SIG-M5 (cell line): ENCODE measurements at places on chromosomes 1 and 21.
A peak's percentile ranks its signal among the peaks of the same experiment; 100 is the strongest.

- DNase-seq: no peak
Observed at GRCh38 chr1:41122851-41123518, 101.5 kb upstream of the SLFNL1 start.

GRCh38 chr1:16005597-16005996 is 1.6 kb downstream of the SRARP start:
- no peak for DNase-seq

DNA sequence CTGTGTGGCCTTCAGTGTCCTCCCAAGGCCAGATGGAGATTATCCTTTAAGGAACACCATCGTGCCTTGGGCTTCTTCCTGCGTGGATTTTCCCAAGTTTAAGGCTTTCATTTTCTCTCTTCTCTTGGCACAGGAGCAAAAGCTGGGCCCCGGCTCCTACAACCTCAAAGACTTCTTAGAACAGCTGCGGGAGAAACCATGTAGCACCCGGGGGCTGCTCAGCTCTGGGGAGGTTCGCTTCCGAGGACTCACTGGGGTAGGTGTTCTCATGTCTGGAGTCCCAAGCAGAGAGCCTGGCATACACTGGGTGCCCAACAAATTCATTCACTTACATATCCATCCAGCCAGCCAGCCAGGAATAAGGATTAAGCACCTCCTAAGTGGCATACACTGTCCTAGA is 6.6 kb upstream of the TTC22 start:
- no peak for DNase-seq

GRCh38 chr21:27359141-27359540 is 392.3 kb upstream of the ADAMTS5 start:
- no peak for DNase-seq

- DNase-seq: no peak
Observed at GRCh38 chr1:26538480-26539412, 9.2 kb downstream of the RPS6KA1 start.

- DNase-seq: no peak
Observed at GRCh38 chr1:183958958-183959357, 78.6 kb downstream of the COLGALT2 start.

- DNase-seq: no peak
Observed at GRCh38 chr1:52253421-52253820, 111.5 kb downstream of the ZFYVE9 start.

- no peak for DNase-seq
Observed at GRCh38 chr1:143553627-143554026, 418.2 kb downstream of the FAM72C start.

DNA sequence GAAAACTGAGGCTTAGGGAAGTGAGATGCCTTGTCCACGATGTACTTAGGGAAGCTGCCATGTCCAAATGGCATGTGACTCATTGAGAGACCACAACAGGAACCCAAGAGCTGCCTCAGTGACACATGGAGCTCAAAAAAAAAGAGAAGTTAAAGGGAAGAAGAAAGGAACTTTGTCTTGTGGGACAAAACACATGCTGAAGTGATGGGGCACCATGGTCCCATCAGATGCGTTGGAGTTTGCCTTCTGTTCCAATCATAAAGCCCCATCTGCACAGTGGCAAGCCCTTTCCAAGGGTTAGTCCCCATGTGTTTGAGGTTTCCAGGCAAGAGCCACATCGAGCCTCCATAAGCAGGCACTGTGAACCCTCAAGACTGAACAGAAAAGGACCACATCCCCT is 8.0 kb downstream of the MED8 start:
- peak; percentile 16 for DNase-seq

GRCh38 chr1:183021405-183022201 is 1.6 kb upstream of the LAMC1 start:
- no peak for DNase-seq

DNA sequence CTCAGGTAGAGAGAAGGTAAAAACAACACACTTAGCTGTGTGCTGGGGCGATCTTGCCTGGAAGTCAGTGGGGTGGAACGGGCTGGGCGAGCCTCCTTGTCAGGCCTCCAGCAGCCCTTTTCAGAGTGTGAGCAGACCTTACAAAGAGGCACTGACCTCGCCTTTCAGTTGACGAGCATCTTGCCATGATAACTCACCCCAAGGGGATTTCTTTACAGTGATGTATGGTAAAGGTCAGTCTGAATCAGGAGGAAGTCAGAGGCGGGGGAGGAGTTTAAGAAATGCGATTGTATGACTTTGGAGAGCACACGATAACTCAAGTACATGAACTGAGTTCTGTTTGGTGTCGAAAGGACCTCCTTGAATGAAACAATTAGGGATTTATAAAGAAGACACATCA is 326.5 kb upstream of the PROX1 start:
- DNase-seq: no peak

DNA sequence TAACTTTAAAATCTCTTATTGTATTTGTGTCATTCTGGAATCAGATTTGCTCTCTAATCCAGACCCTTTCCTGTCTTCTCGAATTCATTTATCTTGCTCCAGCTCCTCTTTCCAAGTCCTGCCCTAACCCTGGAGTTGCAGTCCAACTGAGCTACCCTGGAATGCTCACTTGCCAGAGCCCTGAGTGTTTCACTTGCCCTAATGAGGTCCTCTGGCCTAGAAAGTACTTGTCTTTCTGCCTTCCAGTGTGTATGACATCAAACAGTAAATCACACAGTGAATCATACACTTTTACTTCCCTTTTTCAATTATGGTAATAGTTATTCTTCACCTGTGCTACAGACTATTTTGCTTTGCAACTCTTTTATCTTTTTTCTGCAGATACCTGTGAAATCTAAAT is 96.9 kb downstream of the NEK7 start:
- peak; percentile 11 for DNase-seq

DNA sequence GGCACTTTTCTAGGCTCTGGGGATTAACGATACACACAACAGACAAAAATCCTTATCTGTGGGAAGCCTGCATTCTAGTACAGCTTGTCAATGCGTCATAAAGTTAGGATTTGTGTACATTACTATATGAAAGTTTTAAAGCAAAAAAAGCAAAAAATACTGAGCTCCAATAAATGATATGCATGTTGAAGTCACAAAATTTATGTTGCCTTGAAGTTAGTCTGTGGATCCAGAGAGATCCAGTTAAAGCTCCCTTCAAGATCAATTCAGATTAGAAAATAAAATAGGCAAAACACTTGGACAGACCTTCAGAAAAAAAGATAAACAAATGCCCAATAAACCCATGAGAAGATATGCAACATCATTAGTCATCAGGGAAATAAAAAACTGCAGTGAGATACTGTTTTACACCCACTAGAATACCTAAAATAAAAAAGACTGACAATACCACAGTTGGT is 33.1 kb upstream of the KCNQ4 start:
- DNase-seq: no peak

GRCh38 chr1:21863981-21864380 is 51.9 kb downstream of the LDLRAD2 start:
- DNase-seq: no peak

DNA sequence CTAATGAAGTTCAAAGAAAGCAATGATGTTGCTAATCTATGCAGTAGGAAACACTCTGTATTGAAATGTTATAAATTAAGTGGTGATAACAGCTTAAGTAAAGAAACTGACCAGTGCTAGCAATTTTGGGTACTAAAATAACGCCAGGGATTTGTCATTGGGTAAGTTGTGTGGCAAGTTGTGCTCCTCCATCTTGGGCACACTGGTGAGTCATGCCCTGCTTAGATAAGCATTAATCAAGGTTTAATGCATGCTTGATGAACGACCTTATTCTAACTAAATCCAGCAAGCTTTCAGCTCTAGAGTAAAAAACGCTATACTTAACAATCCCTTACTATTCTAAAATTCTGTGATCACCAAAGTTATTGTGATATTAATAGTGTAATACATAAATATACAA is 25.2 kb downstream of the VAMP4 start:
- no peak for DNase-seq

DNA sequence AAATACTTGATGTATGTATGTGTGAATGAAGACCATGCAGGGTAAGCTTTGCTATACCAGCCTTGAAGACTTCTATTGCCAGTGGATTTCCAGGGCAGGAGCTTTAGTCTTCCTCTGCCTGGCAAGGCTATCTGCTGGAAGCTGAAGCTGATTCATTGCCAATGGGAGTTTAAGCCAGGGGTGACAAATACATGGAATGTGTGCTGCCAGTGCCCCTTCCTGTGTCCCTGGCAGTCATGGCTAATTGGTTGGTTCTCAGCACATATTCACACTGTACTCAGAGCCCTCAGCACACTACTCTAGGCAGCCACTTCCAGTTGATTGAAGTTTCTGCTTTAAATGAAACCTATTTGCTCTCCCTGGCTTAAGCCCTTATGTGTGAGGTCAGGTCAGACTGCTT is 1.5 kb downstream of the ZSCAN20 start:
- DNase-seq: no peak

DNA sequence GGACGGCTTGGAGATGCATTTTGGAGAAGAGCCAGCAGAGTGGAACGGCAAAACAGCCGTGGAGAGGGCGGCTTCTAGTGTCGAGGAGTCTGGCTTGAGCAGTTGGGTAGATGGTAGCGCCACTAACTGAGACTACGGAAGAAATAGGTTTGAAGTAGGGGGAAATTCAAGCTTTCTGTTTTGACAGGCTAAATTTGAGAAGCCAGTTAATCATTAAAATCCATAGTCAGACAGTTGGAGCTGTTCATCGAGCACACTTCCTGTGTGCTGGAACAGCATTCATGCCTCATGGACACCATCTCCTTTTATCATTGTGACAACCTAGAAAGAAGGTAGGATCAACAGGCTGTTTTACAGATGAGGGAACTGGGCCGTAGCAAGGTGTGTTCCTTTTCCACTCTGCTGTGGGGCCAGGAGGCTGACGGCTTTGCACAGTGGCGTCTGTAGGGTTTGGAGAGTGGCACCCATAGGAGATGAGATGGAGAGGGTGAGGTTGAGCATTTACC is 3.4 kb upstream of the PKLR start:
- DNase-seq: no peak

GRCh38 chr1:43565600-43566360 is 35.1 kb downstream of the PTPRF start:
- DNase-seq: no peak

DNA sequence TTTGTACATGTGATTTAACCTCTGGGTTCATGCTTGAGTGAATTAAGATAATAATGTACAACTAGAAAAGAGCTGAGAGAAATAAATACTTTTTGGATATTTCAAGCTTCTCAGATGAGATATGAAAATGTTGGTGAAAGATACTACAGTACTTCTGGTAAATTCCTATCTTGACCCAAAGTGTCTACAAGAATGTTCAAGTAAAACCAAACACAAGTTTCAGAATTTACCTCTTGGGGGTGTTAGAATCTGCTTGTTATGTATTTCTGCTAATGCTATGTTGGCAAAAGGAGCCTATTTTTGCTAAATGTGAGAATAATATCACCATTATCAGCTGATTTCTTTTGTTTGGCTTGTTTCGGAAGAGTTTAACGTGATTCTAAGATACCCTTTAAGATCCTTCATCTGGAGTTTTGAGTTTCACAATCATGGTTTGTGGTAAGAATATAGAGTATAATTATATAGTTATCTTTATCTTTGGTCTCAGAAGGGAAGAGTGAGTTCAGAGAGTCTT is 388.5 kb downstream of the LMO4 start:
- no peak for DNase-seq

- DNase-seq: no peak
Observed at GRCh38 chr1:96945509-96946084, 224.0 kb downstream of the PTBP2 start.

GRCh38 chr1:182646739-182647138 is 37.6 kb downstream of the RGS8 start:
- no peak for DNase-seq

GRCh38 chr1:157695417-157695816 is 5.2 kb downstream of the FCRL3 start:
- DNase-seq: no peak

GRCh38 chr1:199690496-199690895 is 337.0 kb upstream of the NR5A2 start:
- no peak for DNase-seq

- no peak for DNase-seq
Observed at GRCh38 chr1:62194651-62195544, at the start of gene L1TD1. Gene L1TD1 (plus strand): TSS chr1:62194849. CDS start chr1:62206629, 11,780 bp downstream.

DNA sequence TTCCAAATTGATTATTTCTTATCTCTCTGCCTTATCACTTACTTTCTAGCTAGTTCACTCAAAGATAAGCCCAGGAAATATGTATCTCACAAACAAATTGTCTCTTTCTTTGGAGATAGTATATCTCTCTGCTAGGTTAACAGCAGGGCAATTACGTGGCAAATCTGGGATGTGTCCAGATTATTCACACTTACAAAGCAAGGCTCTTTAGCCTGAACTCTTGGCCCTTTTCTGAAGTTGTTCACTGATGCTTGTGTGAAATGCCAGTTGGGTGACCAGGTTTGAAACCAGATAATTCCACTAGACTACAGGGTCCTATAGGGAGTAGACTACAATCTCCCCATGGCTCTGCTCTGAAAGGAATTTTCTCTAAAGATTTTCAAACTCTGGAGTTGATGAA is 30.8 kb upstream of the FAM78B start:
- no peak for DNase-seq

DNA sequence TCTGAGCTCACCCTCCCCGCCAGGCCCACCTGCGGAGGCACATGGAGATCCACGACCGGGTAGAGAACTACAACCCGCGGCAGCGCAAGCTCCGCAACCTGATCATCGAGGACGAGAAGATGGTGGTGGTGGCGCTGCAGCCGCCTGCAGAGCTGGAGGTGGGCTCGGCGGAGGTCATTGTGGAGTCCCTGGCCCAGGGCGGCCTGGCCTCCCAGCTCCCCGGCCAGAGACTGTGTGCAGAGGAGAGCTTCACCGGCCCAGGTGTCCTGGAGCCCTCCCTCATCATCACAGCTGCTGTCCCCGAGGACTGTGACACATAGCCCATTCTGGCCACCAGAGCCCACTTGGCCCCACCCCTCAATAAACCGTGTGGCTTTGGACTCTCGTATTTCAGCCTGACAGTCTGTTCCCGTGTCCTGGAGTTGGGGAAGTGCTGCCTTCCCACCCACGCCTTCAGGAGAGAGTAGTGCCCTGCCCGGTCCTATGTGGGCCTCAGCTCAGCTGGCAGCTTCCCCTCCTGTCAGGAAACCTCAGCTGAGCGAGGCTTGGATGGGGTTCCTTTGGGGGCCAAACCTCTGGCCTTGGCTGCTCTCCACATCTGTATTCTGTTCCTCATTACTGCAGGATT is 9.2 kb downstream of the ZBTB48 start:
- DNase-seq: no peak

- DNase-seq: peak; percentile 72
Observed at GRCh38 chr1:59292562-59292961, 4.3 kb upstream of the FGGY start.

DNA sequence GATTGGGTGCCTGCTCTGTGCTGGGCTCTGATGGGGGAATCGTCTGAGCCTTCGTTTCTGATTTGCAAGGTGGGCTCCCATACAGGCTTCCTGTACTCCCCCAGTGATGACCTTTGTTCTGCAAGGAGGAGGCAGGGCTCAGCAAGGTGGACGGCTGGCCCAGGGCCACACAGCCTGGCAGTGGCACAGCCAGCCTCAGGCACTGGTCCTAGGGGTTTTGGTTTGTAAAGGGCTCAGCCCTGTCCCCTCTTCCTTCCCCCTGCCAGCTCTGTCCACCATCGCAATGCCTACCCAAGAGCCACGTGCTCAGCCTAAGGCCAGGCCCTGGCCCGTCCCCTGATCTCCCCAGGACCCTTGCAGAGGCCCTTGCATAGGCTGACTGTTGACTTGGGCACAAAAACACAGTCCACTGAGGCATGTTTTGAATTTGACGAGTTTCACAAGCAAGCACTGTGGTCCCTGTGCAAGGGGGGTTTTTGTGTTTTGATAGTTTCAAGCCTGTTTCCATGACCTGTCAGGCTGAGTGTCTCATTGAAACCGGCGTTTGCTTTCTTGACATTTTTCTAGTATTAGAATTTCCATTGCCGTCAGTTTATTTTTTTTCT is 39.5 kb upstream of the TNFRSF1B start:
- DNase-seq: no peak
